ENCODE measurements at places on chromosomes 2 and 18. TPM values are rescaled to one million over a fixed set of nuclear protein-coding genes. Genes with fewer than 3 reads are reported as not detected.

The ELP2 gene
- 114 TPM for total RNA-seq

The LRRC30 gene
- total RNA-seq, result not detected

The KCNG2 gene
- total RNA-seq, result not detected

The TMEM169 gene
- 1.6 TPM for total RNA-seq

The SLC16A14 gene
- 2.2 TPM for total RNA-seq

The HAAO gene
- total RNA-seq, result 1.2 TPM

The CNDP1 gene
- not detected for total RNA-seq

The CIB4 gene
- total RNA-seq, result not detected

The UGT1A9 gene
- not detected for total RNA-seq

The GCKR gene
- total RNA-seq, result not detected

The ECEL1 gene
- 0.19 TPM for total RNA-seq

The MFF gene
- total RNA-seq, result 104 TPM

The CHRND gene
- not detected for total RNA-seq

The TEKT4 gene
- total RNA-seq, result not detected

The MROH2A gene
- not detected for total RNA-seq

The GALR1 gene
- not detected for total RNA-seq

The CXCR1 gene
- total RNA-seq, result not detected

The RTP5 gene
- total RNA-seq, result 0.07 TPM
